NCI-H187 (cell line): ENCODE measurements at places on chromosomes 1 and 21.

DNA sequence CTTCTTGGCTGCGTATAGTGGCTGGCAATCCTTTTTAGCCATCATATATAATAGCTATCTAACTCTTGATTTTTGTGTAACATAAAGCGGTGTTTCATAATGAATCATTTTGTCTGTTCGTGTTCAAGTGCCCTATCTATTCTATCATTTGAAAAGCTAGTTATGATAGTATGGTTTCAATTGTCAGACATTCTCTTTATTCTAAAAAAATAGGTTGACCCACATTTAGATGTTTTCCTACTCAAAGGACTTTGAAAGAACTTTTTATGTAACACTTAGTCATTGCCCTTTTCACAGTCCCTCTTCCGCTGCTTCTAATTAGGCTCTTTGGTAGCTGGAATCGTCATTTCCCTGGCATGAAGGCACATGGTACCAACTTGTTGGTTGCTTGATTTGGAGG, 272.2 kb upstream of the B3GALT2 start:
- no peak for DNase-seq

GRCh38 chr1:180841415-180841814, 71.3 kb upstream of the KIAA1614 start:
- no peak for DNase-seq

DNA sequence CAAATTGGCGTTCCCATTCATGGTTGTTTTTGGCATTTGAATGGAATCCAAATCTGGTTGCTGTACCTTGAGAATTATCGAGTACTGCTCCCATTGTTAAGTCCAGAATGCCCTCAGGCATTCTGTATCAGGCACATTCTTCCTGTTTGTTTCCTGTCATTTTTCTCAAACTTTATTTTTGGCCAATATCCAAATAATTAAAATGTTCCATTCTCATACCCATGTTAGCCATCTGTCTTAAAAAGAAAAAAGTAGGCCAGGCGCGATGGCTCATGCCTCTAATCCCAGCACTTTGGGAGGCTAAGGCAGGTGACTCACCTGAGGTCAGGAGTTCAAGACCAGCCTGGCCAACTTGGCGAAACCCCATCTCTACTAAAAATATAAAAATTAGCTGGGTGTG, 29.3 kb upstream of the SHISA4 start:
- DNase-seq: no peak

GRCh38 chr21:41951876-41952567, 1.8 kb downstream of the C2CD2 start:
- DNase-seq: no peak

DNA sequence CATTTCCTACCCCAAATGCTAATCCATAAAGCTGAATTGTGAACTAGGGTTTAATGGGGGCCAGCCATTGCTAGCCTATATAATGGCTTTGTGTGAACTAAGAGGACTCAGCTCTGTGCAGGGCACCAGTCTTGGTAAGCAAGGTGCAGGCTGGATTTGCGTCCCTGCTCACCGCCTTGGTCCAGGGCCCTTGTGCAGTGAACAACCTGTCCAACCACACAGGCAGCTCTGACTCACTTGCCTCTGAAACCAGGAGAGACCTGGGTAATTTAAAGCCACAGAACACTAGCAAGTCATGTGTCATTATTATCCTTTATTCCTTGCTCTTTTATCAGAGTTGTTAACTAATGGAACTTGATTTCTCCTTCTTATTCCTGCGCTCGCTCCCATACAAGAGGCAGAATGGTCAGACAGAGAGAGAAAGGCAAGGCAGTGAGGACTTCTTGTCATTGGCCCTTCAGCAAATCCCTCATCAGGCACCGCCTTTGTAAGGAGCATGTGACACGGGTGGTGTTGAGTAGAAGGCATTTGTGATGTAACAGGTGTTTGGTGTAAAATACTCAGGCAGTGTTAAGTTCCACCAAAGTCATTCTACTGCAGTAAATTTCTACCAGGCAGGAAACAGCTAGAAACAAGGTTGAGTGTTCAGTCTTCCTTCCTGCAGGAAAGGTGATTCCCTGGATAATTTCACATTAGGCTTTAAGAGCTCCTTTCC, 67.3 kb upstream of the OLIG2 start:
- no peak for DNase-seq

DNA sequence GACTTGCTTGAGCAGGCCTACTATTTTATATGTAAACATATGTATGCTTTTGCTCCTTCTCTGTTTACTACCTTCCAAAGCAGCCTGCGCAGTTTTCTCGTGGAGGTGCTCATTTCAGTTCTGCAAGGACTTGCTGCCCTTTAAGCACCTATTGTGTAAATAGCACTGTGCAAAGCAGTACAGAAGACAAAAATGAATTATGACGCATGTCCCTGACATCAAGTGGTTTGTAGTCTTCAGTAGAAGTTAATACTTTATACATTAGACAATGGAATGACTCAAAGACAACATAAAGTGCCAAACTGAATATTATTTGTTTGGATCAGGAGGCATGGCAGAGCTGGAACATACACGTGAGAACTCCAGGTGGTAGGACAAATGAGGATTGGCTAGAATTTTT, 611.7 kb downstream of the LMO4 start:
- peak; percentile 15 for DNase-seq

GRCh38 chr21:35005077-35005476, 44.0 kb downstream of the RUNX1 start:
- DNase-seq: no peak

- DNase-seq: no peak
Observed at GRCh38 chr1:234586304-234586703, 23.7 kb downstream of the IRF2BP2 start.

DNA sequence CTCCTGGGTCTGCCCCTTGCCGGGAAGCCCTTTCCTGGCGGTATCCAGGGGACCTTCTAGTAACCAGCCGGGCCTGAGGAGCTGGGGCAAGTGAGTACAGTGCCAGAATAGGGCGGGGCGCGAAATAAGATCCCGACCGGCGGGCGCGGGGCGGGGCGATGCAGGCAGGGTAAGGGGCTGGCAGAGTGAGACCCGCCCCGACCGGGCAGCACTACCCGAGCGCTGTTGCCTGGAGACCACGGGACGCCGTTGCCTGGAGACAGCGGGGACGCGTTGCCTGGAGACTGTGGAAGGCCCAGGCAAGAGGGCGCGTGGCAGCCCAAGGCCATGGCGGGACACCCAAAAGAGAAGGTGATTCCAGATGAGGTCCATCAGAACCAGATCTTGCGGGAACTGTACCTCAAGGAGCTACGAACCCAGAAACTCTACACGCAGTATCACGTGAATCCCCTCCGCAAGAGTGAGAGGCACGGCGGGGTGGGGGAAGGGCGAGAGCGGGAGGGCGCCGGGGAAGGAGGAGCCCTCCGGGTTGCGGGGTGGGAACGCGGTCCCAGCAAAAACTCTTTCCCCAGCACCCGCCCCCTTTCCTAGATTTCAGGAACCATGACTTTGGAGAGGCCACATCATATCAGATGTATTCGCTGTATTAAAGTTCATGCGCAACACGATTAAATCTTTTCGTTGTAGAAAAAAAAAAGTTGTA, 24.3 kb downstream of the EBNA1BP2 start:
- DNase-seq: peak; percentile 85

- no peak for DNase-seq
Observed at GRCh38 chr1:26541816-26542711, 12.5 kb downstream of the RPS6KA1 start.

DNA sequence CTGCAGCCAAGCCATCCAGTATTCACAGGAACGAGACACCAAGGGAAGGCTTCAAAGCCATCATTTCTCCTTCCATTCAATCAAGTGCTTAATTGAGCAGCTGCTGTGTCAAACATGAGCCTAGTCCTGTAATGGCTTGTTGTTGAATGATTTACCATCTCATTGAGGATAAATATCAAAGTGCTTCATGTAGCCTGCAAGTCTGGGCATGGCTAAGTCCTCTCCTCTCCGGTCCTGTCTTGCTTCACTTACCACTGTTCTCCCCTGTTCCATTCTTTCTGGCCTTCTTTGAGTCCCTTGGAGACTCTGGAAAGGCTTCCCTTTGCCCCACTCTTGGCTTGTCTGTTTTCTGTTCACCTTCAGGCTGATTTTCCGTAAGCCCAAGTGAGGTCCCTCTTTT, 279.8 kb downstream of the PBX1 start:
- DNase-seq: no peak

DNA sequence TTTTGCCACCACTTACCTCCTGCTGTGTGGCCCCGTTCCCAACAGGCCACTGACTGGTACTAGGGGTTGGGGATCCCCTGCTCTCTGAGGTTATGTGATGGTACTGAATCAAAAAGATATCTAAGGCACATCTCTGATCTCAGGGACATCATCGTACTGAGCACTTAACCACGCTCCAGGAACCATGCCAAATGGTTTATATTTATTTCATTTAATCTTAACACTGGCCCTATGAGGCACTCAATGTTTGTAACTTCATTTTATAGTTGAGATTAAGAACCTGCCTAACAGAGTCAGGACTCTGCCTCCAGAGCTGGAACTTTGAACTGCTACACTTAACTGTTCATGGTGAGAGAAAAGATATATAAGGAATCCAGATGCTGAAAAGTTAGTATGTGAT, 98.0 kb upstream of the HP1BP3 start:
- DNase-seq: no peak

DNA sequence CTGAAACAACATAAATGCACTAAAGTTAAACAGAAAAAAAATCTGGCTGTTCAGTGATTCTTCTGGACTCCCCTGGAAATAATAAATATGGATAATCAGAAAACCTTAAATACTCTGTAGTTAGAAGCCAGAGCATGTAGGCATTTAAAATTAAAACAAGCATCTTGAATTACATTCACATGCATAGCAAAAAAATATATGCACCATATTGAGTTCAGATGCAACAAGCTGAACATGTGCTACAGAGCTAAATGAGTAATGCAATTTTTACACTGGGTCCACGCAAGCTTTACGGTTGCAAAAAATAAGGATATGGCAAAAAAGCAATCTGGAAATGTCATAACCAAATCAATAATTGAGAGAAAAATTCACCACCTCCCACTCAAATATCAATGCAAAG, 11.5 kb upstream of the KCNT2 start:
- DNase-seq: no peak

- no peak for DNase-seq
Observed at GRCh38 chr1:179169616-179170467, 59.6 kb downstream of the ABL2 start.

DNA sequence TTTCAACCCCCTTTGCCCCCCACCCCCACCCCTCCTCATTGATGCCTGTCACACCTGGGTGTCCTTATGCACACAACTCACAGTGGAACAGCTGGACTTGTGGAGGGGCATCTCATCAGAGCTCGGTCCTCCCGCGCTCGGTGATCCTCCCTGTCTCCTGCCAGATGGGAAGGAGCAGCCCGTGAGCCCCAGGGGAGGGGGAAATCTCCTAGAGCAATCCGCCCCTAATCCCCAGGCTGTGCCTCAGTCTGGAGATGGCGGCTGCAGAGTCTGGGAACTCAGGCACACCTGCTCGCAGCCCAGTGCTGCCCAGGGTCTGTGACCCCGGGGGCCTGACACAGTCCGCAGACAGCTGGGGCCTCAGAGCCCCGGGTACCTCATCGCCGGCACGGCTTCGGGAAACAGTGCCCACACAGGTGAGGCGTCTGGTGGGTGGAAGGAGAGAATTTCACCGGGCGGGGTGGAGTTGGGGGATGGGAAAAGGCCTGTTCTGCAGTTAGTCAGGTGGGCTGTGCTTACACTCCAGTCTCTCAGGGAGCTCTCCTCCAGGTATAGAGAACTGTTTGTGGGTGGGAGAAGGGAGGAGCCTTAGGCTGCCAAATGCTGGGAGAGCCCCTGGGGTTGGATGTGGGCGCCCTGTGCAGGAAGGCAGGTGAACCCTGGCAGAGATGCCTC, 29.3 kb downstream of the TMCC2 start:
- no peak for DNase-seq

GRCh38 chr1:83547901-83548300, 451.0 kb downstream of the TTLL7 start:
- no peak for DNase-seq
